ENCODE measurements at places on chromosomes 6 and 20.

DNA sequence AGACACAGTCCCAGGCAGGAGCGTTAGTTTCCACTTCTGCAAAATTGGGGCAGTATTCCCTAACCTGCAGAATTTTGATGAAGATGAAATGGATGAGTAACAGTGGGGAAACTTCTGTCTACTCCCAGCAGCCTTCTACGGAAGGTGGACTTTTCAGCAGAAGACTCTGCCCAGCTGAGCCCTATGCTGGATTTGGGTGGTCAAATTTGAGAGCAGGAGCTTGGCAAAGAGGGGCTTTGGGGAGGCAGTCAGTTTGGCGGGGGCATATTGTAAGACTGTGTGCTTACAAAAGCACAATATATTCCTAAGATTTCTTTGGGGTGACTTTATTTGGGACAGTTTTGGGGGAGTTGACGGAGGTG is 5.4 kb upstream of the SDCBP2 start:
- DNase-seq = no peak

DNA sequence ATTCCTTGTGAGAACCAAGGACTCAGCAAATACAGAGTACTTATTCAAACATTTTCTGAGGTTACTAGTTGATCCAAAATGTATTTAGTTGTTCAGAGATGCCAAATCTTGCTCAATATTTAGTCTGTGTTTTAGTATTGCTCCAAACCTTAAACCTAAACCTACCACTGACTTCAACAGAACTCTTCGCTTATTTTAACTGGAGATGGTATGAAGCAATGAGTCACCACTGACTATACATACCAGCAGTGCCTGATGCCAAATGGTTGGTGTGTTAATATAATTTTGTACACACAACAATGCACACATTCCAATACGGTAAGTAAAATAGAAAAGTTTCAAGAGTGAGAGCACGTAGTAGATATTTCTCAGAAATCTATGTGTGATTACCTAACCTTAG is 1.9 kb upstream of the SPTLC3 start:
- DNase-seq = no peak

DNA sequence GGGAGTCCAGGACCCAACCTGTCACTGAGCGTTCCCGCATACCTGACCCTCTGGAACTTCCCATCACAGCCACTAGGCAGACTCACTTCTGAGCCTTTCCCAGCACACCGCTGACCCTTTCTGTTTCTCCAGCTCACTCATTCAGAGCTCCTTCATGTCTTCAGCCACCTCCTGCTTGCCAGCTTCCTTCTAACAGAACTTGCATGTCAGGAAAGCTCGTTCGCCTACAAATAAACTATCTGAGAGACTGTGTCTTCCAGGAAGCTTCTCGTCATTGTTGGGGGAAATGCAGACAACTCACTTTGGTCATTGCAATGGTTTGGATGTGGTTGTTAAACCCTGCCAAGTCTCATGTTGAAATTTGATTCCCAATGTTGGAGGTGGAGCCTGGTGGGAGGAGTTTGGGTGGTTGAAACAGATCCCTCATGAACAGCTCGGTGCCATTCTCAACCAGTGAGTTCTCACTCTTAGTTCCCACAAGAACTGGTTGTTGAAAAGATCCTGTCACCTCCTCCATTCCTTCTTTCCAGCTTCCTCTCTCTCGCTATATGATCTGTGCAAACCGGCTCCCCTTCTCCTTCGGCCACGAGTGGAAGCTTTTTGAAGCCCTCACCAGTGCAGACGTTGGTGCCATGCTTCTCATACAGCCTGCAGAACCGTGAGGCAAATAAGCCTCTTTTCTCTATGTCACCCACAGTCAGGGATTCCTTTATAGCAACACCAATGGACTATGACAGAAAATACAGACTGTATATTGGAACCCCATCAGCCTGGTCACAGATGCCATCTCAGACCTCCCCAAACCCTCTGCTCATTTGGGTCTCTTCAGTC is 1.4 kb upstream of the MUC21 start:
- DNase-seq = no peak

GRCh38 chr6:25278914-25279747 is at the start of gene CARMIL1:
CARMIL1 (plus strand) TSS chr6:25279374; CDS start chr6:25279796, 422 bp downstream.
- peak; percentile 61 for DNase-seq

DNA sequence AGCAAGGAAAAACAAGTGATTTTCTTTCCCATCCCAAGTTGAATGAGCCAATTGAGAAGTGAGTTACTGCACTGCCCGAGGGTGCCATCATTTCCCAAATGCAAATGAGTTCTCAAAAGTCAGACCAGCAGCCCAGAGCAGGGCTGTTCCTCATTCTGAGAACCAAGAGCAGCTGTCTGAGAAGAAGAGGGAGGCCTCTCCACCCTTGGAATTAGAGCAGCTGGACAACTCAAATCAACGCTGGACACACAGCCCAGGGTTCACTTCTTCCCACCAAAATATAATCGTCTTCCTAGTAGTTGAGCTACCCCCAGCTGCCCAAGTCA is 4.6 kb upstream of the PREX1 start:
- DNase-seq = no peak

DNA sequence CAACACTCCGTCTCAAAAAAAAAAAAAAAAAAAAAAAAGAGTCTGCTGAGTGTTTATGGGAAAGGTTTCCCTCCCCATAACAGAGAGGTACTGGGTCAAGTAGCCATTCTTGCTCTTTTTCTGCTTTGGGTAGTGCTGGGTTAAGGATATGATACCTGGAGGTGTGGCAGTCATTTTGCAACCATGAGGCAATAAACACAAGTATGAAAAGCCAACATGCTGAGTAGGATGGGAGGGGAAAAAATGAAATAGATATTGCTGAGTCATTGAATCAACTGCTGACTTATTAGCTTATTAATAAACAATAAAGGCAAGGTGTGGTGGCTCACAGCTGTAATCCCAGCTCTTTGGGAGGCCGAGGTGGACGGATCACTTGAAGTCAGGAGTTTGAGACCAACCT is 2.3 kb upstream of the TOMM34 start:
- DNase-seq = no peak

- no peak for DNase-seq
Measured at GRCh38 chr20:63279931-63280330, 7.3 kb downstream of the ARFGAP1 start.

GRCh38 chr20:61246269-61246668 is 5.8 kb upstream of the CDH4 start:
- no peak for DNase-seq

DNA sequence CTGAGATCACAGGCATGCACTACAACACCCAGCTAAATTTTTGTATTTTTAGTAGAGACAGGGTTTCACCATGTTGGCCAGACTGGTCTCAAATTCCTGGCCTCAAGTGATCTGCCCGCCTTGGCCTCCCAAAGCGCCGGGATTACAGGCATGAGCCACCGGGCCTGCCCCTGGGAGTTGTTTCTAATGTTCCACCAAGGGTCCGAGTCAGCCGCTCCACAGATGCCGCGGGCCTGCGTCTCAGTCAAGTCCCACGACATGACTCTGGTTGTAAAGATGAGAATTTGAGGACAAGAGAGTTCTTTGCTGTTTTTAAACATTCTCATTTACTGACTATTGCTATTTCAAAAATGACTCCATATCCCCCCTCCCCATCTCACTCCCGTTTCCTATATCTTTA is 30.8 kb downstream of the BNIP5 start:
- DNase-seq = no peak

DNA sequence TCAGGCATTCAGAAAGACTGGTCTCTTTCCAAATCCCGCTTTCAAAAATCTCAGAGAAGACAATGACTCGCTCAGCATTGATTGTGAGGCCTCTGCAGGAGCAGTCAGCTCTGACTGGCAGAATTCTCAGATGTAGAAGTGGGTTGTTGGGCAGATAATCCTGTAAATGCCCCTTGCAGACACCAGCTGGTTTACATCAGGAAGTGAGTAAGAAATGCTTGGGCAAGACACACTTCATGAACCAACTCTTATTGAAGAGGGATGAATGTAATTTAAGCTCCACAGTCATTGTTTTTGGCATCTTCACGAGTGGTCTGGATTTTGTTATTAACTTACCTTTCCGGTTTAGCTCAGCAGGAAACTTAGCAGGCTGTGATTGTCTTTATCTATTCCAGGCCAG is 166.6 kb downstream of the PLCB4 start:
- no peak for DNase-seq

GRCh38 chr20:57866250-57867106 is 156.7 kb upstream of the PMEPA1 start:
- no peak for DNase-seq

Measured in putamen (tissue), 1 donor.